ENCODE measurements at places on chromosomes 3 and 15.
A peak's percentile ranks its signal among the peaks of the same experiment; 100 is the strongest.

GRCh38 chr3:107216711-107217110 is 160.5 kb upstream of the CCDC54 start:
- DNase-seq: peak; percentile 71

DNA sequence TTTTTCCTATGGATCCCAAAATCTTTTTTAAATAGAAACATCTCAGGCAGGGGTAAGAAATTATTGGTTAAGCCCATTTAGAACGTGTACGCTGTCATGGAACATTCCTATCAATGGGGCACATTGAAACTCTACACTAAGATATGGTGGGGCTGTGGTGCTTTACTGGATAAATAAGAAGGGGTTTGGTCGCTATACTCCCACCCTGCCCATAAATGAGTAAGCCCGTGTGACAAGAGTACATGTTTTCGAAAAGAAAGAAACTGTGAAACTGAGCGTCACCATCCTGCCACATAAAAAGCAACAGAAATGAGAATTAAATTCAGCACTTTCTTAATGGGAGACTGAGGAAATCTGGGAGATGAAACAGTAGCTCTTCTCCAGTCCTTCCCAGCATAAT is 929.7 kb upstream of the CFAP20DC start:
- no peak for DNase-seq

- peak; percentile 31 for DNase-seq
Observed at GRCh38 chr3:17505856-17506255, 236.6 kb downstream of the TBC1D5 start.

DNA sequence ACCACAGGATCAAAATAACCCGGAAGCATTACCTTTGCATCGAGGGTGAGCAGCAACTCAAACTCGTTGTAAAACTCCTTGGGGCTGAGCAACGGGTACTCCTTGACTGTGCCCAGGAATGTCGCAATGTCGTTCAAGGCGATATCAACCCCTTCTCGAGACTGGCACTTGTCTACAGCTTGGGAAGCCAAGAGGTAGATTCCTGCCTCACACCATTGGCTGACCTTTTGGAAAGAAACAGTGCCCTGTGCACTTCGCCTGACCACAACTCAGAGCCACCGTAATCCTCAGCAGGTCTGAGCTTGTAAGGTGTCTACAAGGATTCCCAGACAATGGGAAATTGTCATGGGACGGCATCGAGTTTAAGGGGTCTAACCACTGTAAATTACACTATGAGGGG is 43.9 kb downstream of the B3GNT5 start:
- no peak for DNase-seq

- peak; percentile 55 for DNase-seq
Observed at GRCh38 chr3:14562121-14562890, 22.2 kb upstream of the GRIP2 start.

DNA sequence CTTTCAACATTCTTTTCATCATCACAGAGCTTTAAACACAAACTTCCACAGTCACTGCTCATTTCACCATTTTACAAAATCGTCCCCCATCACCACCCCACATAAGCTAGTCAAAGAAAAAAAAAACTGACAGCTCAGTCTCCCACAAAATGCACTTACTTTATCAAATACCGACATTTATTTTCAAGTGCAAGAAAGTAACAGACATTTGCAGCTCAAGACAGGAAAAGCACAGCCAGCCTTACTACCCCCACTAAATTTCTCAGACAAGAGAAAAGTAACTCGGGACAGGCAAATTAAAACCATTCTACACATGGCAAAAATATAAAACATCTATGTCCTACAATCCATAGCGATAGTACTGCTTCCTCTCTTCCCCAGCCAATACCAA is 402.4 kb downstream of the SHQ1 start:
- peak; percentile 9 for DNase-seq

GRCh38 chr3:10768708-10769394 is 47.2 kb upstream of the SLC6A11 start:
- DNase-seq: no peak

GRCh38 chr3:3071136-3071535 is 39.0 kb downstream of the IL5RA start:
- DNase-seq: no peak

- DNase-seq: peak; percentile 38
Observed at GRCh38 chr3:70554170-70554569, 241.7 kb upstream of the MDFIC2 start.

GRCh38 chr3:138114988-138115971 is at the start of gene DZIP1L:
TSS of gene DZIP1L (minus strand) at chr3:138115608. CDS start at chr3:138103971, 11,637 bp downstream.
- peak; percentile 88 for DNase-seq

DNA sequence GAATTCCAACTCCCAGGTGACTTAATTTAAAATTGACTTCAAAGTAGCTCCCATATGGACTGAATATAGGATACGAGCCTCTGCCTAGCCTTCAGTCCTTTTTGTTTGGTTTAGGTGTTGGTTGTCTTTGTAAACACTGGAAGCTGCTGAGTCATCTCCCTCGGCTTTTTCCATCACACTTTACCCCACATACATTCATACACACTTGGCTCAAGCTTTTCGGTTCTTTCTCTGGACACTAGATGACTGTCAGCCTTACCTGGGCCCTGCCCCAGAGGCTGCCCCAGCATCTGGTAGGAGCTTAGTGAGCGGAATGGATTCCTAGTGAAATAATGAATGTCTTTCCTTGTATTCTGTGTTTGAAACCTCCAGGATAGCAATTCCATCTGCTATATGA is 201.5 kb upstream of the IL12A start:
- peak; percentile 69 for DNase-seq

- DNase-seq: peak; percentile 13
Observed at GRCh38 chr3:196942915-196943277, 568 bp upstream of the NCBP2 start.

DNA sequence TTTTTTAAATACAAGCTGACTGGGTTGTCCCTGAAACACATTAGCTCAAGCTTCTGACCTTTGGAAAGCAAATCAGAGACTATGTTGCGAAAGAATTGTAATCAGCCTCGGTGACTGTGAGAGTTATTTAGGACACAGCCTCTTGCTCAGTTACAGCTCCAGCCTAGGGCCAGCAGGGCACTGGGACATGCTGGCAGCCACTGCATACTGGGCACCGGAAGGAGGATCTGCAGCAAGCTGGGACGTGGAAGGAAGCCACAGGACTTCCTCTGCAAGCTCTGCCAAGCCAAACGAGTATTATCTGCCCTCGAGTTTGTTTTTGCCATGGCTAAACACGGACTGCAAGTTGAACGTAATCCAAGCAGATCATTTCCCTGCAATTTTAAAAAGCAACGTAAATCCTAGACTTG is 24.4 kb upstream of the COPG1 start:
- peak; percentile 45 for DNase-seq

- no peak for DNase-seq
Observed at GRCh38 chr15:40239404-40239692, 485 bp downstream of the PAK6 start.

- DNase-seq: no peak
Observed at GRCh38 chr3:131233900-131234668, 147.5 kb upstream of the NUDT16 start.

DNA sequence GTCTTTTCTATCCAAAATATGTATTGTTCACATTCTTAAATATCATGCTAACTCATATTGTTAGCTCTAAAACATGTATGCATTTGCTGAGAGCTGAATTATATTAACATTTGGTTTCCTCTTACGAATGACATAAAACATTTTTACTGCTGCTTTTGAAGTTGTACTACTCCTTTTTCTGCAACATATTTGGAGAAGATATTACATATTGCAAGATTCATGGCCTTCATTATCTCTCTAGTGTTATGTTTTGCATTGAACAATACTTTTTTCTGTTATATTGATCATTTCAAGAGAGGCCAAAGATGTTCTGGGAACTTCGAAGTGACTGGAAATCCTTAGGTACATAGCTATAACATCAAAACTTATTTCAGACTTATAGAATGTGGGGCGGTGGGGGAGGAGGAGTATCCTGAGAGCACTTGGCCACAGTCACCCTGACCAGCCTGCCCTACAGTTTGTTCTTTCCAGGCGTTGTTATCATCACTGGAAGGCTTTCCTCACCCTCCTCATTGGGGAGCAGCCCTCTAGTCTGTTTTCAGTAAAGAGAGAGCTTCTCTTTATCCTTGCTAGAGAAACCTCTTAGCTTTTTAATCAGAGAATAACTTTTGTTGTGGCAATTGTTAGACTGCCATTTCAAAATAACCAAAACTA is 868.6 kb downstream of the OTOL1 start:
- no peak for DNase-seq

DNA sequence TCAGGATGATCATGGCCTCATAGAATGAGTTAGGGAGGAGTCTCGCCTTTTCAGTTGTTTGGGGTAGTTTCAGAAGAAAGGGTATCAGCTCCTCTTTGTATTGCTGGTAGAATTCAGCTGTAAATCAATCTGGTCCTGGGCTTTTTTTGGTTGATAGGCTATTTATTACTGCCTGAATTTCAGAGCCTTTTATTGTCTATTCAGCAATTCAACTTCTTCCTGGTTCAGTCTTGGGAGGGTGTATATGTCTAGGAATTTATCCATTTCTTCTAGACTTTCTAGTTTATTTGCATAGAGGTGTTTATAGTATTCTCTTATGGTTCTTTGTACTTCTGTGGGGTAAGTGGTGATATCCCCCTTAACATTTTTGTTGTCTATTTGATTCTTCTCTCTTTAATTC is 1024.2 kb downstream of the DIPK2A start:
- DNase-seq: no peak

GRCh38 chr3:172283841-172284357 is 164.4 kb downstream of the GHSR start:
- DNase-seq: no peak

DNA sequence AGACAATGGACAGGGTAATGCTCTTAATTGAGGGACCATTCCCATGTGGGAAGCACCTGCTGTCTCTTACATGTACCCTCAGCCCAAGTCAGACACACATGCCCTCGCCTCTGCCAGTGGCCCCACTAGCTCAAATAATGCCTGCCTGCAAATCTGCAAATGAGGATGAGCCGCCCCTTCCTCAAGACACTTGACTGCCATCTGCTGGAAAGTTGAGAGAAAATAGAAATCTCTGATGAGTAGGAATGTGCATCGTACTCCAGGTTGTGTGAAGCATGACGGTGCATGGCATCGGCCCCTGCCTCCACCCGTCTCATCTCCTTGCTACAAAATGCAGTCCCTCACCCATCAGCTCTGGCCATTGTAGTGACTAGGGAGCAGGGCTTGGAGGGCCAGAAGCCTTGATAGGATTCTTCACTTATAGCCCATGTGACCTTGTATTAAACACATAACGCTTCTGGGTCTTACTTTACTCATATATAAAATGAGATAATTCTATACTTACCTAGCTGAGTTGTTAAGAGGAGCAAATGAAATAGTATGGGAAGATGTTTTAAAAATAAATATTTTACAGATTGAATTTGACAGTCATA is 6.3 kb upstream of the SCN5A start:
- peak; percentile 31 for DNase-seq

- DNase-seq: peak; percentile 15
Observed at GRCh38 chr3:123941121-123941520, 19.9 kb downstream of the CCDC14 start.

GRCh38 chr15:57684491-57685151 is 21.9 kb upstream of the POLR2M start:
- DNase-seq: no peak

All from fibroblast of skin of scalp (primary cell).